D341Med (cell line): ENCODE measurements at places on chromosomes 4 and X.
A peak's percentile ranks its signal among the peaks of the same experiment; 100 is the strongest.

GRCh38 chrX:476724-477075 is 90.0 kb upstream of the PPP2R3B start:
- peak; percentile 4 for DNase-seq

- no peak for DNase-seq
Observed at GRCh38 chrX:136220540-136220939, 30.7 kb downstream of the MAP7D3 start.

DNA sequence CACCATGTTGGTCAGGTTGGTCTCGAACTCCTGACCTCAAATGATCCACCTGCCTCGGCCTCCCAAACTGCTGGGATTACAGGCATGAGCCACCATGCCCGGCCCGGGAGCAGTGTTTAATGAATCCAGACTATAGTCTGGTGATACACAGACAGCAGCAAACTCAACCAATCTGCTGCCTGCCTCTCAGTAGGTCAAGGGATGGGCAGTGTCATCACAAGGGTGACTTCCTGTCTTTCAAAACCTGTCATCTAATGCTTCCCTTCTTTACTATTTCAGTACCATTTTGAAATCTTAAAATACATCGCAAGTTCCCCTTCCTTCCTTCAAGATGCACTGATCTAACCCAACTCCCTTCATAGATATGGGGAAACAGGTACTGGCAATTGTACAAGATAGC is 8.4 kb downstream of the RPL39 start:
- DNase-seq = no peak

- no peak for DNase-seq
Observed at GRCh38 chr4:181308476-181309312, 934.5 kb upstream of the TENM3 start.
